ENCODE measurements at places on chromosomes 6 and 20. TPM values are rescaled to one million over a fixed set of nuclear protein-coding genes. Genes with fewer than 3 reads are reported as not detected.

IBTK gene
- 28.3 TPM for total RNA-seq

DEFB115 gene
- total RNA-seq: not detected

BNIP5 gene
- total RNA-seq: 0.10 TPM

CST7 gene
- 0.56 TPM for total RNA-seq

ASIP gene
- not detected for total RNA-seq

GRCh38 chr6:13147376-13147775, 181.0 kb downstream of the TBC1D7 start:
- no peaks in the 10 kb centered on the region for H3K27me3 ChIP-seq
- H3K27ac ChIP-seq: no peak overlapping the region
- no peaks in the 10 kb centered on the region for H3K36me3 ChIP-seq
- DNase-seq: no peak

GRCh38 chr20:52239102-52239501, 47.5 kb upstream of the ZFP64 start:
- H3K4me3 ChIP-seq: no peak overlapping the region
- H3K4me1 ChIP-seq: no peaks in the 10 kb centered on the region
- H3K27ac ChIP-seq: no peak overlapping the region
- no peaks in the 10 kb centered on the region for H3K27me3 ChIP-seq

- no peak overlapping the region for H3K4me3 ChIP-seq
- peak overlapping the region; percentile 66 for H3K27ac ChIP-seq
- H3K27me3 ChIP-seq: no peaks in the 10 kb centered on the region
Measured at GRCh38 chr6:69792292-69792691, 4.5 kb downstream of the LMBRD1 start.

GRCh38 chr6:117459204-117459944, 23.1 kb upstream of the DCBLD1 start:
- peaks cover 4% of the 10 kb centered on the region for H3K27me3 ChIP-seq
- H3K36me3 ChIP-seq: no peaks in the 10 kb centered on the region
- no peak overlapping the region for H3K27ac ChIP-seq
- DNase-seq: no peak

- H3K27ac ChIP-seq: no peak overlapping the region
- no peaks in the 10 kb centered on the region for H3K4me1 ChIP-seq
- no peak for DNase-seq
- no peaks in the 10 kb centered on the region for H3K27me3 ChIP-seq
- no peak overlapping the region for H3K4me3 ChIP-seq
- H3K36me3 ChIP-seq: peaks cover 1% of the 10 kb centered on the region
Measured at GRCh38 chr6:15626878-15627674, 35.8 kb downstream of the DTNBP1 start.

GRCh38 chr6:36345681-36346466, 9.2 kb upstream of the BNIP5 start:
- H3K4me1 ChIP-seq: peaks cover under 1% of the 10 kb centered on the region
- no peak overlapping the region for H3K27ac ChIP-seq
- no peaks in the 10 kb centered on the region for H3K36me3 ChIP-seq
- DNase-seq: no peak
- no peak overlapping the region for H3K4me3 ChIP-seq

- no peak for DNase-seq
- peaks cover 3% of the 10 kb centered on the region for H3K27me3 ChIP-seq
- H3K36me3 ChIP-seq: no peaks in the 10 kb centered on the region
Measured at GRCh38 chr6:159152782-159153181, 16.4 kb upstream of the FNDC1 start.

DNA sequence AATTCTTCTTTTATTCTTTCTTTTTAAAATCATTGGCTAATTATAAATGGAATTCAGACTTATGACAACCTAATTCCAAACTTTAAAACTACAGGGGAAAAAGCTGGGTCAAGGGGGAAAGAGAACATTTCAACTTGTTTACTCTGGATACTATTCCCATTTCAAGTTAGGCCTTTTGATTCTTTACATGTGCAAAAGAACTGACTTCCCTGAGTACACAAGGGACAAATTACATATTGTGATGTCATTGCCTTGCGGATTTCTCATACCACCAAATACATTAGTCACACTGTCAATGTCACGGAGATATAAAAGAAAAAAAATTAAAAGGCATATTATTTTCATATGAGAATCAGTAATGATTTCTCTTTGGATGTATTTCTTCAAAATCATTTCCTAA, 96.5 kb upstream of the TBX18 start:
- no peaks in the 10 kb centered on the region for H3K27me3 ChIP-seq
- H3K27ac ChIP-seq: no peak overlapping the region
- DNase-seq: no peak
- no peak overlapping the region for H3K4me3 ChIP-seq

DNA sequence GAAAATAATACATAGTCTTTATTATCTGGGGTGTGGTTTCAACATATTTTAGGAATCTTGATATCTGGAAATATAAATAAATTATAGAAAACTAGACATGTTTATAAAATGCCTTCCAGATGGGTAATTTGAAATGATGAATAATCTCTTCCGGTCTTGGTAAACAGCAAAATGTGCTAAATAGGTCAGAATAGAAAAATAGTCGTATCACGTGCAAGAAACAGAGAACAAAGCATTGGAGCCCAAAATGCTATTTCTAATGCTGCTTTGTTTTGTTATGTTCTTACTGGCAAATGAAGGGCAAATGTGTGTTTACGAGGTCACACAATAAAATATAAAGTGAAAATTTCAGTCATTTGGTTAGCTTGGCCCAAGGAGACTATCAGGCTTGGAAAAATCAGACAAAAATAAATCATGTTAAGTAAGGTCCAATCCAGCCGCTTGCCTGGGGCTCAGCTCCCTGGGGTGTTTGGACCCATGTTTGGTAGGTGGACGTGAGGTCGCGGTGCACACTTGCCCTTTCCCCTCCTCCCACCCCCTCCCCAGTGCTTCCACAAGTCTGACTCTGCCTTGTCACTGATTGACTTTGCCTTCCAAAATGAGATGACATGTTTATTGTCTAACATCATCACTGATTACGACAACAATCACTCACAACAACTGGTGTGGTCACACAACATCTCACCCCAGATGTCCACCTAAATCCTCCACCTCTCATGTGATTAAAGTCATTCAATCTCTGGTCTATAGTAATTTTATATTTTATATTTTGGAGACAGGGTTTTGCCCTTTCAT, 56.0 kb downstream of the RIN2 start:
- H3K27ac ChIP-seq: no peak overlapping the region
- DNase-seq: no peak
- no peaks in the 10 kb centered on the region for H3K27me3 ChIP-seq
- peaks cover 43% of the 10 kb centered on the region for H3K4me1 ChIP-seq
- no peaks in the 10 kb centered on the region for H3K36me3 ChIP-seq

DNA sequence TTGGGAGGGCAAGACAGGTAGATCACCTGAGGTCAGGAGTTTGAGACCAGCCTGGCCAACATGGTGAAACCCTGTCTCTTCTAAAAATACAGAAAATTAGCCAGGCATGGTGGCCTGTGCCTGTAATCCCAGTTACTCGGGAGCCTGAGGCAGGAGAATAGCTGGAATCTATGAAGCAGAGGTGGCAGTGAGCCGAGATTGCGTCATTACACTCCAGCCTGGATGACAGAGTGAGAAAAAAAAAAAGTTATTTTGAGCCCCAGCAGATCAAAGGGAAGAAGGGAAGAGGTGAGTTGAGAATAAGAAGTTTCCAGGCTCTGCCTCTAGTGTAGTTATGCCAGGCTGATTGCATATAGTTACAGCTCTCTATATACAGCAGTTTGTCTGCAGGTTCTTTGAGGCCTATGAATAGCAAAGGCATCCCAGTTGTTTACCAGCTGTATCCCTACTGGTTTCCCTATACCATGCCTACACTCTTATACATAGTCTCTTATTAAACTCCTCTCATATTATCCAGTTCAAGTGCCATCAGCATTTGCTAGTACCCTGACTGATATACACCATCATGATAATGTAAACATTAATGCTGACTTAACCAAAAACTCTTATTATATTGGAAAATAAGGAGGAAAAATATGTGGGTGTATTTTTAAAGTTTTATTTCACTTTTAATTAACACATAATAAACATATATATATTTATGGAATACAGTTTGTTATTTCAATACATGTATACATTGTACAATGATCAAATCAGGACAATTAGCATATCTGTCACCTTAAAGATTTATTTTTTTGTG, 823.6 kb upstream of the ADGRB3 start:
- H3K36me3 ChIP-seq: no peaks in the 10 kb centered on the region
- no peaks in the 10 kb centered on the region for H3K4me1 ChIP-seq
- H3K27ac ChIP-seq: no peak overlapping the region
- no peak overlapping the region for H3K4me3 ChIP-seq
- no peaks in the 10 kb centered on the region for H3K27me3 ChIP-seq

DNA sequence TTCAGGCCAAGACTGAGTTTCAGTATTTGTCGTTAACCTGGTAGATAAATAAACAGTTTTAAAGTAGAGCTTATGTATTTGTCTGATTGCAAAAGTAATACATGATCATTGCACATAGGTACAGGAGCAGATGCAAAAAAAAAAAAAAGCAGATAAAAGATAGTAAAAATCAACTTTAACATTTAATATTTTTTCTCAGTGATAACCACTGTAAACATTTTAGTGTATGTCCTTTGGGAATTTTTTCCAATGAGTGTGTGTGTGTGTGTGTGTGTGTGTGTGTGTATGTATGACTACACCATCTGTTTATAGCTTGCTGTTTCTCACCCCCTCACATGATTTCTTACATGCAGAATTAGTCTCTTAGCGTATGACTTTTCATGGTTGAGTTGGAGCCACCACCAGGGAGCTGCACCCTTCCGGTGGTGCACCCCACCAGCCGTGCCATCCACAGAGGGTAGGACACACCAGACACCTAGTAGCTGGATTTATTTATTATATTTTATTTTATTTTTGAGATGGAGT, 26.3 kb downstream of the WRNIP1 start:
- H3K27ac ChIP-seq: no peak overlapping the region
- peaks cover 8% of the 10 kb centered on the region for H3K36me3 ChIP-seq
- peak; percentile 66 for DNase-seq
- peaks cover 30% of the 10 kb centered on the region for H3K4me1 ChIP-seq
- no peaks in the 10 kb centered on the region for H3K27me3 ChIP-seq

GRCh38 chr6:37862430-37862829, 42.9 kb downstream of the ZFAND3 start:
- no peaks in the 10 kb centered on the region for H3K27me3 ChIP-seq
- H3K36me3 ChIP-seq: no peaks in the 10 kb centered on the region
- peaks cover 27% of the 10 kb centered on the region for H3K4me1 ChIP-seq
- DNase-seq: no peak
- no peak overlapping the region for H3K4me3 ChIP-seq
- H3K27ac ChIP-seq: no peak overlapping the region

- DNase-seq: no peak
- no peaks in the 10 kb centered on the region for H3K27me3 ChIP-seq
- H3K27ac ChIP-seq: no peak overlapping the region
- H3K4me1 ChIP-seq: no peaks in the 10 kb centered on the region
- H3K36me3 ChIP-seq: no peaks in the 10 kb centered on the region
- no peak overlapping the region for H3K4me3 ChIP-seq
Measured at GRCh38 chr6:2447318-2447920, 202.0 kb upstream of the GMDS start.

- H3K27ac ChIP-seq: no peak overlapping the region
- H3K36me3 ChIP-seq: no peaks in the 10 kb centered on the region
- no peak overlapping the region for H3K4me3 ChIP-seq
- peak; percentile 71 for DNase-seq
- H3K27me3 ChIP-seq: no peaks in the 10 kb centered on the region
- no peaks in the 10 kb centered on the region for H3K4me1 ChIP-seq
Measured at GRCh38 chr6:26607434-26608230, 10.9 kb downstream of the ABT1 start.

GRCh38 chr6:160102956-160103824, 18.4 kb upstream of the SLC22A1 start:
- H3K4me1 ChIP-seq: no peaks in the 10 kb centered on the region
- peak; percentile 54 for DNase-seq
- no peak overlapping the region for H3K27ac ChIP-seq

Data from B cell (primary cell).